NCI-H1417 treated with DMSO at 0.1 percent for 48 hours (cell line): ENCODE measurements at places on chromosomes 16 and 17.

- no peak for DNase-seq
Measured at GRCh38 chr16:88058817-88059216, 107.6 kb downstream of the BANP start.

GRCh38 chr17:43588664-43589435 lies 42.7 kb upstream of the ETV4 start:
- no peak for DNase-seq

DNA sequence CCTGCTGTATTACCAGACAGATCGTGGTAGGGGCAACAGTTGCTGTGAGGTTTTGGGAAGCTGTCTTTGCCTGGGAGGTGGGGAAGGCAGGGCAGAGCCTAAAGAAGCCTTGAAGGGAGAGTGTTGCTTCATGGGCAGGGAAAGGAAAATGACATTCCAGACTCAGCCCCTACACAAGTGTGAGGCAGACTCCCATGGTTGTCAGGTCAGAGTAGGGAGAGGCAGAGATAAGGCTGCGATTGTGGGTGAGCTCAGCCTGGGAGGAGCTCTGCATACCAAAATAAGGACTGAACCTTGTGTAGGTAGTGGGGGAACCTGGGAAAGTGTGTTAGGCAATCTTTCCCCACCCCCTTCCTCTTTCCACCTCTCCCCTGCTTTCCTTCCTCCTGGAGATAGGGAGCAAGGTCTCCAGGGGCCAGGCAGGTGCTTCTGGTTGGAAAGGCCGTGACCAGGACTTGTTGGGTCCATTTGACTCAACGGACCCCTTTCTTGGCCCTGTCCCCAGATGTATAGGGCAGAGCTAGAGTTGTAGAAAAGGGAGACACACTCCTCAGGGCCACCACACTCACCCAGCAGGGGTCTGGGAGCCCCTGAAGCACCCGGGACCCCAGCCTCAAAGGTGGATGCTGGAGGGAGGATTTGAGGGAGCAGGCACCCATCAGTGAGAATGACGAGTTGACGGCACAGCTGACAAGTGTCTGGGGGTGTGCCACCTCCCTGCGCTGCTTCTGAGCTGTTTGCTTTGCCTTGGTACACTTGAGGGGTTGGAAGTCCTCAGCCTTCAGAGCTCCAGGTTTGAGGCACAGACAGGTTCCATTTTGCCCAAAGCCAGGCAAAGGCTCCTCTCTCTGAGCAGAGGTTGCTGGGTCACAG lies 18.5 kb upstream of the TOB1 start:
- DNase-seq: no peak

DNA sequence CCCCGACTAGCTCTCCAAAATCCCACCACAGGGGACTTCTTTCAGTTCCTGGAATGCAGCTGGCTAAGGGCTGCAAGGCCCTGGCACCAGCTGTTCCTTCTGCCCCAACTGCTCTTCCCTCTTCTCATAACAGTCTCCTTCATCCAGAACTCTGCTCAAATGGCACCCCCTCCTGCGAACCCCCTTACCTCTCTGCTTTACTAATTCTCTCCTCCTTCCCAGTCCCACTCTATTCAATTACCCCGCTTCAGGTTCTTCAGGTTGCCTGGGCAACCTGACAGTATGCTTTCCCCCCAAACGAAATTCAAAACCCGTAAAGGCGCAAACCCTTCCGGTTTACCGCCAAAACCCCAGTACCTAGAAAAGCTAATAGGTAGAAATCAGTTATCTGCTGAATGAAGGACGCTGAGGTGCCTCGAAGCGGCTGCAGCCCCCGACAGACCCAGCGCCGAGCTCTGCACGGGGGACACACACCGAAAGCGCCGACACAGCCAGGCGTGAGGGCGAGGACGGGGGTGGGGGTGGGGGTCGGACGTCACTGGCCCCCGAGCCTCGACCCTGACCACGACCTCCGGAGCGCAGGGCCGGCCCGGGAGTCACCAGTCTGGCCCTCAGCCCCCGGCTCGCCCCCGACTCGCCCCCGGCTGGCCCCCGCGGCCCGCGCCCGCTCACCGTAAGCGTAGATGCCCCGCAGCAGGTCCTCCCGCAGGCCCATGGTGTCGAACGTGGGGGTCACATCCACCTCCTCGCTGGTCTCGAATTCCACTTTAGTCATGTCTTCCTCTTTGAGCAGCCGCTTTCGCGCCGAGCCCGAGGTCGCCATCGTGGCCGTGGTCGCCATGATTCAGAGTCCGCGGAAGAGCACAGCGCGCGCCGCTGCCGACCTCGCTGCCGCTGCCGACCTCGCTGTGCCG lies 550 bp downstream of the EIF4A3 start:
- no peak for DNase-seq

GRCh38 chr16:75818491-75818890 lies 92.2 kb upstream of the CPHXL start:
- DNase-seq: no peak

- DNase-seq: no peak
Measured at GRCh38 chr17:75250009-75250471, 11.4 kb downstream of the GGA3 start.

GRCh38 chr16:1535391-1536291 lies 2.2 kb downstream of the TMEM204 start:
- no peak for DNase-seq

- no peak for DNase-seq
Measured at GRCh38 chr16:4338125-4338582, 13.0 kb downstream of the PAM16 start.

- no peak for DNase-seq
Measured at GRCh38 chr17:67606471-67606870, 111.3 kb upstream of the NOL11 start.

DNA sequence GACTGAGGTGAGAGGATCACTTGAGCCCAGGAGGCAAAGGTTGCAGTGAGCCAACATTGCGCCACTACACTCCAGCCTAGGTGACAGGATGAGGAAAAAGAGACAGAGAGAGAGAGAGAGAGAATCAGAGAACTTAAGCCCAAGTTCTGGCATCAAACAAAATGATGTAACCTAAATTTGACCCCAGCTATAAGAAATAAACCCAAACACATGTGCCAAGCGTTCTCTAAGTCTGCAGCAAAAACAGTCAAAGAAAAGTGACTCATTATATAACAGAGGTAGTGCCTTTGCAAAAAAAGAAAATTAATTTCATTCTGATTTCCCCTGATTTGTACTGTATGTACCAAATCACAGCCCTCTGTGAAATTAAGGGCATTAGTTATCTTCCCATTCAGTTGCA lies 89.5 kb downstream of the CDH11 start:
- no peak for DNase-seq

DNA sequence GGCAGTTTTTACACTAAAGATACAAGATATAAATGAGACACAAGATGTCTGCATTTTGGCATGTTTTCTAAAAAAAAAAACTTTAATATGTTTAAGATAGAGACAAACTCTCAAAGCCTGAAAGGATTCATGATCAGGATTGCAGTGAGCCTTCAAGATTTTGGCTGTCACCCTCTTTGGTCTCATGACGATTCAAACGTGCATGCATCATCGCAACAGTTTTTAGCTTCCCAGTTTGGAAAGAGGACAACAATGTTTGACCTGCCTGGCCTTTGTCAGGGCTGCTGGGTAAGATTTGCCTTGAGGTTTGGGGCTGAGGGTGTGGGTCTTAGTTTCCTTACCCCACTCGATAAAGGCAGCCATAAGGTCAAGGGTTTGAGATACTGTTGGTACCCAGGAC lies 134.1 kb downstream of the RGS9 start:
- DNase-seq: no peak

DNA sequence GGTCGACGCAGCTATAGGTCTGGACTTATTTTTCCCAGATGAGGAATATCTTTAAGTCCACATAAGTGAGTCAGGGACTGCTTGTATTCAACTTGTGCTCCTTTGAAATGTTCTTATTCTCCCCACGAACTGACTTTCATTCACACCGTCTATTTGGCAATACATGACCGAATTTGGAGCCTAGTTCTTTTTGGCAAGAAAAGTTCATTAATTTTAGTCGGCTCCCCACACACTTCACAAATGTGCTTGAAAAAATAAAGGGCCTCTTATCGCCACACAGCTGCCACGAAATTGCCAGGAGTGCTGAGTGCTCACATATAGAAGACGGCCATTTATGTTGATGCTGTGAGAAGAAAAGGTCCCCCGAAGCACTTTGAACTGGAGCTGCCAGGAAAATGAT lies 152.6 kb downstream of the PRKCA start:
- DNase-seq: no peak

DNA sequence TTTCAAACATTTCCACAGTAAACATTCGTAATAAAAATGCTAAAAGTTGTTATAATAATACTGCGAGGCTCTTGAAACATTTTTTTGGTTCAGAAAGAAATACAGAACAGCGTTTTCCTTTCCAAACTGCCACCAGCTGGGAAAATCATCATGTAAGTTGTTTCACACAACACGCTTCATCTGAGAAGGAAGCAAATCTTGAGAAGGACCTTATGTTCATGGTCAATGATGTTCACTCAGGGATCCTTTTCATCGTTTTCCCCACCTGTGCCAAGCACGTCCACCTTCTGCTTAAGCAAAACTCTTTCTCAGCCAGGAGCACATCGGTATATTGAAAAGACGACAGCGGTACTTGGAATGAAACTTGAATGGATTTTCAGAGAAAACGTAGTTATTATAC lies 274.5 kb upstream of the ELAC2 start:
- DNase-seq: no peak

DNA sequence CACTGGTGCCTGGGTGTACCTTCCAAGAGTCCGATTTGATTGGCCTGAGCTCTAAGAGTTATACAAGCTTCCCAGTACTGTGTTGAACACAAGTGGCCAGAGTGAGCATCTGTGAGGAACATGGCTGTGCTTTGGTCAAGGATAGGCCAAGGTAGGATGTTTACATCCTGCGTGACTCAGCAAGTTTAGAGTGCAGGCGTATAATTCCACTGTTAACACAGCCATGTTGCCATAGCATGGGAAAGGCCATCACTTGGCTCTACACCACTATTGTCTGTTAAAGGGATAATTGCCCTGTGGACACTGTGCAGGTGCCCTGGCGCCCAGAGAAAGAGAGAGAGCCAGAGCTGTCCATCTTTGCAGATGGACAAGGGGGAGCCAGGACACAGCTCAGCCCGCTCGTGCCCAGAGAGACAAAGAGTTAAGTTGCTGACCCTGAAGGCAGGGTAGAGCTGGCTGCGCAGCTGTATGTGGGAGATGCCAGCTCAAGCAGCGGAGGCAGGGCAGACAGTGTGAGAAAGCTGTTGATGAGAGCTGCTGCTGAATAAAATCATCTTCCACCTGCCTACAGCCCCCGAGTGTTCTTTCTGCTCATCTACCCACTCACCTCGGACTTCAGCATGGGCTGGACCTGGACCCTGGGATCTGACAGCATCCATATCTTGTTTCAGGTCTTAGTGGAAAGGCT lies 11.7 kb downstream of the CFAP52 start:
- no peak for DNase-seq

DNA sequence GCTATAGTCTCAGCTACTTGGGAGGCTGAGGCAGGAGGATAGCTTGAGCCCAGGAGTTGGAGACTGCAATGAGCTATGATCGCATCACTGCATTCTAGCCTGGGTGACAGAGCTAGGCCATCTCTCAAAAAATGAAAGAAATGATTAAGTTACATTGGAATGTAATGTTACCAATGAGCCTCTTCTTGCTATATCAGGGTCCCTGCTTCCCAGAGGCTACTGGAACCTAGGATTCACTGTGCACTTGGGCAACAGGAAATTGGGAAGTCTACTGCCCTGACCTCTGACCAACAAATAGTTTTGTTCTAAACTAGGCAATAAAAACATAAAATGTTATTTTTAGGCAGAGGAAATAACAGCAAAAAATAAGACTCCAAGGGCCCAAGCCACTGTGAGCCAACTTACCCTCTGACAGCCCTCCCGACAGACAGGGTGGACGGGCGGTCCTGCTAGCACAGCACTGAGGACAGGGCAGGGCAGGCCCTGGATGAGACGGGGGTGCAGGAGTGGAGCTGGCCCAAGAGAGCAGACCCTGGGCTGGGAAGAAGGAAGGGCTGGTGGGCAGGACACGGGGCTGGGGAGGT lies 27.5 kb downstream of the NSMCE1 start:
- no peak for DNase-seq

DNA sequence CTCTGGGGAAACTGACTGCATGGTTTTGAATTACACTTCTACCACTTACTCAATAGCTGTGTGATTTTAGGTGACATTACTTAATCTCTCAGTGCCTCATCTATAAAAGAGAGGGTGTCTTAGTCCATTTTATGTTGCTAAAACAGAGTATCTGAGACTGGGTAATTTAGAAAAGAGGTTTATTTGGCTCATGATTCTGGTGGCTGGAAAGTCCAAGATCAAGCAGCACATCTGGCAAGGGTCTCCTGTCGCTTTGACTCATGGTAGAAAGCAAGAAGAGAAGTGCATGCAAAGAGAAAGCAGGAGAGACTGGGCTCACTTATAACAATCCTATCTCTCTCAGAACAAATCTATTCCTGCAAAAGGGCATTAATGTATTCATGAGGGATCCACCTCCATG lies 132.4 kb upstream of the IRX5 start:
- DNase-seq: no peak

DNA sequence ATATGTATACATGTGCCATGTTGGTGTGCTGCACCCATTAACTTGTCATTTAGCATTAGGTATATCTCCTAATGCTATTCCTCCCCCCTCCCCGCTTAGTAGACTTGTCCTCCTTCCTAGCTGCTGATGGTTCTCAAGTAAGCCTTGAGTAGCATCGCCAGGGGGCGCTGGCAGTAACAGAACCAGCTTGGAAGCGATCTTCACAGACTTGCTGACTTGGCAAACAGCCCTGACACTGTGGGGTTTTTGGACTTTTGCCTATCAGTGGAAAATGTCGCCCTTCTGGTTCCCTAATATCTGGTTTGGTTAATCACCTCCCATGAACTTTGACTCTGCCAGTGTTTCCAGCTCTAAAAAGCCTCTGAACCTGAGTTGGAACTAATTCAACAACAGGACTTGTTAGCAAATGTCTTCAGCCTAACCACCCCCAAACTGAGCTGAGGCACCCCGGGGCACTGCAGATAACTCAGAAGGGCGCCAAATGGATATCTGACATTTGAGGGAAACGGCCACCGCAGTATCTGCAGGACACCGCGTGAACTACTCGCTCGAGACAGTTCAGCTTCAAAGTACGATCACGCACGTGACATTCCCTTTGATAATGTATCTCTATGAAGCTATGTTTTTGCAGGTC lies 15.4 kb upstream of the SPATA32 start:
- DNase-seq: peak; percentile 45

GRCh38 chr16:84005391-84005790 lies 37.2 kb downstream of the SLC38A8 start:
- DNase-seq: no peak

GRCh38 chr17:82242977-82243647 lies 14.3 kb downstream of the SLC16A3 start:
- no peak for DNase-seq
